ENCODE measurements at places on chromosomes 3 and 15.

DNA sequence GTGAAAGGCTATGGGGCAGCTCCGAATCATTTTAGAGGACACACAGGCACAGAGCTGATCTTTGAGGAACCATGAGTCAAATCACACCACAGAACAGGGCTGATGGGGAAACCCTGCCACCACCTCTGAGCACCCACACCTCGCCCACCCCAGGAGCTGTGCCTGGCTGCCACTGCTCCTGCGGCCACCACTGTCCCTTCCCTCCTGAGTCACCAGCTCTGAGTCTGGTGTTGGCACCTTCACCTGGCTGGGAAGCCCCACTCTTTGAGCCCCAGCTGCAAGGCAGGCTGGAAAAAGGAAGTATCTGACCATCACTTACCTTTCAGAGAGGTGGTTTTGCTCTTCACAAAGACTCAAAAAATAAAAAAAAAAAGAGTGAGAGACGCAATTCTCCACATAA lies 63.6 kb upstream of the MEF2A start:
- DNase-seq = no peak

DNA sequence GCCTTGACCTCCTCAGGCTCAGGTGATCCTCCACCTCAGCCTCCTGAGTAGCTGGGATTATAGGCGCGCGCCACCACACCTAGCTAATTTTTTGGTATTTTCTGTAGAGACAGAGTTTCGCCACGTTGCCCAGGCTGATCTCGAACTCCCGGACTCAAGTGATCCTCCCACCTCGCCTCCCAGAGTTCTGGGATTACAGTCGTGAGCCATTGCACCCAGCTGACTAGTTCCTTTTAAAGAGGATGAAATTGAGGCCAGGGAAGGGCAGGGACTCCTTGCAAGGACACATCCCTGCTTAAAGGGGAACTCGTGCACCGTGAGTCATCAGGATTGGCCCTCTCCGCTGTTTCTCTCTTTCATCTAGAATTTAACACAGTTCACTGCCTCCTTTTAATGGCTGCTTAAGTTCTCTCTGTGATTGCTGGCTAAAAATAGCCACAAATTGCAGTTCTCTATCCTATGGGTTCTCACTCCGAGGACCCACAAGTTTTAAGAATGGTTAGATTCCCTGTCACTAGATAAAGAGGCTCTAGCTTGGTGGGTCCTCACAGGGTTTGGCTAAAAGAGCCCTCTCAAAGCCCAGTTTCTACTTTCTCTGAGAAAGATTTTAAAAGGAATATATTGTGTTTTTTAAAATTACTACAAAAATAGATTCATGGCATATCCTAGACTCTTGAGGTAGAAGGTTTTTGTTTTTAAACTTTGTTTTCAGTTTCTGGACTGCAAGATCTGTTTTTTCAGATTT lies 1.4 kb downstream of the CRTAP start:
- DNase-seq = peak; percentile 94

- DNase-seq = no peak
Measured at GRCh38 chr3:140521751-140522445, 156.0 kb upstream of the TRIM42 start.

DNA sequence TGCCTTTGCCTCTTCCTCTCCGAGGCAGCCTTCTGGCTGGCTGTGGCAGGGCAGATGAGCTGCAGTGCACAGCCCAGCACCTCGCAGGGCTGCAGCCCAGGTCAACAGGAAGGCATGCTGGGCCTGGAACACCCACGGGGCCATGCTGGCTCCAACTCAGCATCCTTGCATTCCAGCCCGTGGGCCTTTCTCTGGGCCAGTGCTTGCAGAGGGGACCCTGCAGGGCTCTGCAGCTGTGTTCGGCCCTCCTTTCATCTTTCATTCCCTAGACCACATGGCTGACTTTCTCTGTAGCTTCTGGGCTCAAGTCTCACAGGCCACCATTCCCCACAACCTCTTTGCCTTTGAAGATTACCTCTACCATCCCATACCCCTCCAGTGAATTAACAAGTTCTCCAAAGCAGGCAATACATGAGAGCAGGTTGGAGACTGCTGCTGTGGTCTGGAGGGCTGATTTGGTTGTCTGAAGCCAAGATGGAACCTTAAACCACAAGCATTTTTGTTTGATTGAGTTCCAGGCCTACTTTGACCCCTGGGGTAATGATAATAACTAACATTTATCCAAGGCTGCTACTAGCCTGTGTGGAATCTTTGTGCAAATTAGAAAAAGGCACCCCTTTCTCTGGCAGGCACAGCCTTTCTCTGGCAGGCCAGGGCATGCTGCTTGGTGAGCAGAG lies 5.9 kb downstream of the FAM131A start:
- DNase-seq = peak; percentile 36

GRCh38 chr3:66609660-66610561 lies 109.1 kb upstream of the LRIG1 start:
- DNase-seq = no peak

GRCh38 chr3:138472141-138472825 lies 37.9 kb downstream of the ESYT3 start:
- no peak for DNase-seq

- DNase-seq = no peak
Measured at GRCh38 chr3:192220915-192221314, 506.4 kb downstream of the FGF12 start.

DNA sequence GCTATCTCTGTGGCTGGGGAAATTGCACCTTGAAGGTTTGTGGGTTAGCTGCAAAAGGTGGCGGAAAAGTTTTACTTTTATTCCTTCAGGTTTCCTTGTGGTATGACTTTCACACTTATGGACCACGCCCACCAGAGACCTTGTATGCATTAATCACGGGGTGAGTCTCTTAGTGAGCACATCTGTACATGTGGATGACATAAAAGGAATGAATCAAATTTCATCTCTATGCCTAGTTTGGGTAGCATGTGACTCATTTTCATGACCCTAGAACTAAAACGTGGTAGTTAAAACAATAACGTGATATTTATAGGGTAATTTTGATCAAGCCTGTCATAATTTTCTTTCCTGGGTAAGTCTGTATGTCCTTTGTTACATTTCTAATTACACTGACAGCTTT lies 141.7 kb downstream of the PDCD6IP start:
- DNase-seq = peak; percentile 25

GRCh38 chr15:59174151-59174834 lies 32.4 kb upstream of the LDHAL6B start:
- DNase-seq = no peak

- no peak for DNase-seq
Measured at GRCh38 chr3:54045061-54045815, 77.1 kb upstream of the CACNA2D3 start.

DNA sequence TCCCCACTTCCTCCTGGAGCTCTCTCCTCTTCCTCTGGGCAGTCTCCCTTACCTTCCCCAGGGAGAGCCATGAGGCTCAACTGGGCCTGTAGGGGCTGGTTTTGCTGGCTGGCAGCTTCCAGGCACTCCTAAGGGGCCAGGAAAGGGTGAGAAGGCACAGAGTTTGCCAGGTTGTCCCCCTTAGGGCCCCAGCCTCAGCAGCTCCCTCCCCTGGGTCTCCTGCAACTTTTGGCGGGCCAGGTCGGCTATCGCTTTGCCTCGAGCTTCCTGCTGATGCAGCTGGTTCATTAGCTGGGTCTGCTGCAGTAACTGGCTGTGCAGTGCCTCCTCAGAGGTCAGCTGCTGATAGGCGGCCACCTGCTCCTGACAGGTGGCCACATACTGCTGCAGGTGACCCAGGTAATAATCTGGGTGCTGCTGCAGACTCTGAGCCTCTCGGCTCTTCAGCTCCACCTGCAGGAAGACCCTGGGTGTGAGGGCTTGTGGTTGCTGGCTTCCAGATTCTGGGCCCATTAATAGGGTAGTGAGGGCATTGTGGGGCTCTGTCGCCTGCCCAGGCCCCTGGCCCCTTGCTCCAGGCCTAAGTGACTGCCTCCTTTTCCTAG lies 29.7 kb upstream of the OR4F6 start:
- DNase-seq = no peak

GRCh38 chr15:68154923-68155559 lies 50.1 kb downstream of the CALML4 start:
- DNase-seq = peak; percentile 77

GRCh38 chr15:69055251-69055650 lies 40.8 kb downstream of the NOX5 start:
- no peak for DNase-seq

DNA sequence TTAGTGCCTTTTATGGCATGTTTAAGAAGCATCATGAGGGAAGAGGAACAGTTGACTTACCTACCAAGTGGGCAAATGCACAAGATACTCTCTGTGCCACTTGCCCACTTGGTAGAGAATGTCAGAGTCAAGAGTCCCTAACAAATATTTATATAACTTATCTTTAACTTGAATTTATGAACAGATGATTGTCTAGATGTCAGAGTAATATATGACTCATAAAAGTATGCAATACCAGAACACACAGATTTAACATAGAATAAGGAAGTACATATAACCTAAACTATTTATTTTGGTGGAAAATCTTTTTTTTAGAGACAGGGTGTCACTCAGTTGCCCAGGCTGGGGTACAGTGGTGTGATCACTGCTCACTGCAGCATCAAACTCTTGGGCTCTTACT lies 130.0 kb upstream of the NANOGP8 start:
- no peak for DNase-seq

DNA sequence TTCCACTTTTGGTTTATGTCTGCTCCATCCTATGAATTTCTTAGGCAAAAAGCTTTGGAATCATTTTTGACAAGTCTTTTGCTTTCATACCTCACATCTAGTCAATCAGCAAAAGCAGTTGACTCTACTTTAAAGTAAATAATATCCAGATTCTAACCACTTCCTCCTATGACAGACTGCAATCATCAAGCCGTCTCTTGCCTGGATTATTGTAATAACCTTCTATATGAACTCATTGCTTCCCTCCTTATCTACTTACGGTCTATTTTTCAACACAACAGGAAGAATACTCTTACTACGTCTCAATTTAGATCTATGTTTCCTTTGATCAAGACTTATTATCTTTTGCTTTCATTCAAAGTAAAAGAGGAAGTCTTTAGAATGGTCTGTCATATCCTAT lies 20.7 kb downstream of the CLDN1 start:
- DNase-seq = no peak

DNA sequence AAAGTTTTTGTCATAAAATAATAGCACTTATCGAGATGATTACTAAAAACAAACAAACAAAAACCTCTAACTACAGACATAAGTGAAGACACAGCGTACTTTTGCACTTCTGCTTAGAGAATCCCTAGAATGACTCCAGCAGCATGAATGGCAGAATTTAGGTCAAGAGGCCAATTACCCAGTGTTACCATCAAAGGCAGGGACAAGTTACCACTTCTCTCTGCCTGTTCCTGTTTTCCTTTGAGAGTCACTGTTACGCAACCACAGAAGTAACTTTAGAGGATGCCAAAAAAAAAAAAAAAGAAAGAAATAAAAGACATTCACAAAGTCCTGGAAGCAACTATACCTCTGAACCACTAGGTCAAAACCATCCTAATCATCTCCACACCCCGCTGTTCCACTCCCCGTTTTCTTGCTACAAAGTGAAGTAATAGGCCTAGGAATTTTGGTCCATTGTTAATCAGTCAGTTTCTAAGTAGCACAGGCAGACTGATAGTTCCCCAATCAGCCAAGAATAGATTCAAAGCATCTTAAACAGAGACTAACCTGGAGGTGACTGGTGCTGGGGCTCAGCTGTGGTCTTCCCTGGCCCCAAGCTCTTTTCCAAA lies 41.9 kb downstream of the FMN1 start:
- DNase-seq = peak; percentile 72

GRCh38 chr3:78830470-78830869 lies 937.3 kb downstream of the ROBO1 start:
- DNase-seq = no peak

- DNase-seq = no peak
Measured at GRCh38 chr3:31106912-31107311, 212.5 kb upstream of the GADL1 start.

DNA sequence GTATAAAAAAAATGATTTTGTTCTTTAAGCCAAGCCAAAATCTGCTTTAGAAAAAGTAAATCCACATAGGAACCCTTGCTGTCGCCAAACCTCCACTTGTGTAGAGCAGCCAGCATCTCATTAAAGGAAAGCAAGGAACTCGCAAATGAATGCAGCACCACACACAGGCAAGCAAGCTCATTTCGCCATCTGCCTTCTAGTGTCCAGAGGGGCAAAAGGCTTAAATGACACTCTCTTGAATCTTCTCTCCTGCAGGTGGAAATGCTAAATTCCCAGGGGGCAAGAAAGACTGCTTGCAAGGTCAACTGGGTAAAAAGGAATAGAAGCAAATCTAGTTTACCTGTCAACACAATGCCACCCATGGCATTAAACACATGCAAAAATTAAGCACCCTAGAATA lies 2.4 kb downstream of the MB21D2 start:
- peak; percentile 55 for DNase-seq

DNA sequence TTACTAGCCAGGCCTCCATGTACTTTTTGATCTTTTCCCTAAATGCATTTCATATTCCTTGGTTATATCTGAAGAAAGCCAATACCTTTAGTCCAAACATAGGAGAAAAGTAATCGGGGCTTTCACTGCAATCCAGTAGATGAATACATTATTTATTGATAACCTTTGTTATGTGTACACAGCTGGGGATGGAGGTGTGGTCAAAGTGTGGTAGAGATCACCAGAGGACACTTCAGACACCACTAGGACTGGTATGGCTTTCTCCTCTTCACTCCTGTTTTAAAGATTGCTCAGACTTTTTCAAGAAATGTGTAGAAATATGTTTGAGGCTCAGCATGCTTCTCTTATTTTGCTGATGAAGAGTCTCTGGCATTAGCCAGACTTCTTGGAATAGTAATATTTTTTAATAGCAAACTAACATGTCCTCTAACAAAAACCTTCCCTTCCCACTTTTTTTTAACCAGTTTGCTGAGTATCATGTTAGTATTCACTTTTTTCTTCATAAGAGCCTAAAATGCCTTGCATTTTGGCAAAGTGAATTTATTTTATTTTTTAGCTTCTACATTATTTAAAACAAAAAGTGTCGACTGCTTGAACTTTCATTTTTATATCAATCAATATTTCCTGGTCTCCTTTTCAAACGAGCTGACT lies 65.6 kb upstream of the MBNL1 start:
- no peak for DNase-seq

- DNase-seq = no peak
Measured at GRCh38 chr3:129448186-129448895, 8.3 kb downstream of the IFT122 start.

GRCh38 chr3:188227442-188227841 lies 73.5 kb downstream of the LPP start:
- DNase-seq = no peak

DNA sequence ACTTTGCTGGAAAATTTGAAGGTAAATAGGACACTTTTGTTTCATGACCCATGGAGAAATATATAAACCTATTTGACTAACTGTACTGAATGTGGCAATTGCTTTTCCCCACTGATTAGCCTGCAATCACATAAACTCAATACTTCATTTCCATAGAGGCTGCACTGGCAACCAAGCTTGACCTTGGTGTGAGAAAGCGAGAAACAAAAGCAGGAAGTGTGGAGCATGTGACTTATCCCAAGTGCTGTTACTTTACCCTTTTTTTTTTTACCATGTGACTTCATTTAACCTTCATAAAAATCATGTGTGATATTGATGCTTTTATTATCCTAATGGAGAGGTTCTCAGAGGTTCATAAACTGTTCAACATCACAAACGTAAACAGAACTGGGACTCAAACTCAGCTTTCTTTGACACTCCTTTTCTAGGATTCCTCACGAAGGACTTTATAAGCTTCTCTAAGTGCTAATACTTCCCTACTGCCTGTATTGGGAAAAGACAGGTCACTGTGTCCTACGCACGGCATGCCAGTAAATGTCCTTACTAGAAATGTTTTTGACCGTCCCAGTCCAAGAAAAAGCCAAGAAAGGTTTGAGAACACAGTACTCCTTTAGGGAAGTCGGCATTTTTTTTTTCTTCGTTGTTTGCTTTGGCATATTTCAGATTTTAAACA lies 34.9 kb upstream of the ZNF385D start:
- no peak for DNase-seq

Measured in foreskin fibroblast (primary cell).